ENCODE measurements at places on chromosomes 5 and 9.

DNA sequence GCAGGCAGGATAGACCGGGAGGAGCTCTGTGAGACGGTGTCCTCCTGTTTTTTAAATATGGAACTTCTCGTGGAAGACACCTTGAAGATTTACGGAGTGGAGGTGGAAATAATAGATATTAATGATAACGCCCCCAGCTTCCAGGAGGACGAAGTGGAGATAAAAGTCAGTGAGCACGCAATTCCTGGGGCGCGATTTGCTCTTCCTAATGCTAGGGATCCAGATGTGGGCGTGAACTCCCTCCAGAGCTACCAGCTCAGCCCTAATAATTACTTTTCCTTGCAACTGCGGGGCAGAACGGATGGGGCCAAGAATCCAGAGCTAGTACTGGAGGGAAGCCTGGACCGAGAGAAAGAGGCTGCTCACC, 621 bp downstream of the PCDHGA11 start:
- DNase-seq = no peak

DNA sequence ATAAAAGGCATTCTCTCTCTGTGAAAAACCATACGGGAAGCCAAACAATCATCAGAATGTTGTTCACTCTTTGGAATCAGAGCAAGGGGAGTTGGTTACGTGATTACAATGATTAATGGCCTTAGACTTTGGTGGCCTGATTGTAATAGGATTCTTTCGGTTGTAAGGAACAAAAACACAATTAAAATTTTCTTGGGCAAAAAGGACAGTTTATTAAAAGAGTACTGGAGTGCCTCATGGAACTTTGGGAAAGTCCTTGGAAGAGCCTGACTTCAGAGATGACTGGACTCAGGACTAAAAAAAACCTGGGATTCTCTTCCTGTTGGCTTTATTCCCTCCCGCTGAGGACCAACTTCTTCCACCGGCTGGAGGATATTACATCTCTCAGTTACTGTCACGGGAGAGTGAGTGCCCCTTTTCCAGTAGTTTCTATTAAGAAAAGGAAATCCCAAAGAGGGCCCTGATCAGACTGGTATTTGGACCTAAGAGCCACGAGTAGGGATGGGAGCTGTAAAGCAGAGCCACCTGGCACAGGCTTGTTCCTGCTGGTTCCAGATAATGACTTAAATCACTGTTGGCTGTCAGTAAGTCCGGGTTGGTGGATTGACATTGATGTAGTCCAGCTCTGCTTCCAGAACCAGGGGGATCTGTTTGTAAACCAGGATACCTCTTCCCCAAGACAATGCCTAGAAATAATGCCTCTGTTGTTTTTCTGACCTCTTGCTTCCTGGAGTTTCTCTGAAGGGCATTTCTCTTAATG, 53.9 kb downstream of the CFAP95 start:
- DNase-seq = no peak

DNA sequence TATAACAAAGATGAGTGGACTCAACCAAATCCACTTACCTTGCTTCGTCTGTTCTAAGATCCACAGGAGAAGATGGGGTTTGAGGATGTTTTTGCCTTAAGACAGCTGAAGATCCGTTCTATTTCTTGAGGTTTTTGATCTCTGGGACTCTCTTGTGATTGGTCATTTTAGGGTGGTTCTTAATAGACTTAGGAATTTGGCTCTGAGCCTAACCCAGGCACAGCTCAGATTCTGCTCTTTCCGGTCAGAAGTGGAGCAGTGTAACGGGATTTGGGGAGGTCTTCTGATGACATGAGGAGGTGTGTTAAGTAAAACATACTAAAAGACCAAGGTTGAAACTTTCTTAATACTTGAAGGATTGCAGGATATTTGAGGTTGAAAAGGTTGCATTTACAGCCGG, 166.9 kb downstream of the DMRT2 start:
- DNase-seq = no peak

DNA sequence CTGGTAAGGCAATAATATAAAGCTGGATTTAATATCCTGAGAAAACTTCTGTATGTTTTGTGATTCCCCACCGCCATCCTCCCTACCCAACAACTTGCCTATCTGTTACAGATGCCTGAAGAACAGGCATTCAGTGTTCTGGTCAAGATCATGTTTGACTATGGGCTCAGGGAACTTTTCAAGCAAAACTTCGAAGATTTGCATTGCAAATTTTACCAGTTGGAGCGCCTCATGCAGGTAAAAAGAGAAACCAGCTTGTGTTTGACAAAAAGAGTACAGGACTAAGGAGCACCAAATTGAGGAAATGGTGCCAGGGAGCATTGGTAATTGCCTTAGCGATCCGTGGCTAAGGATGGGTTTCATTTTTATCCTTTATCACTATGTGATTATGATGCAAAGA, 40.0 kb downstream of the GPR21 start:
- no peak for DNase-seq

DNA sequence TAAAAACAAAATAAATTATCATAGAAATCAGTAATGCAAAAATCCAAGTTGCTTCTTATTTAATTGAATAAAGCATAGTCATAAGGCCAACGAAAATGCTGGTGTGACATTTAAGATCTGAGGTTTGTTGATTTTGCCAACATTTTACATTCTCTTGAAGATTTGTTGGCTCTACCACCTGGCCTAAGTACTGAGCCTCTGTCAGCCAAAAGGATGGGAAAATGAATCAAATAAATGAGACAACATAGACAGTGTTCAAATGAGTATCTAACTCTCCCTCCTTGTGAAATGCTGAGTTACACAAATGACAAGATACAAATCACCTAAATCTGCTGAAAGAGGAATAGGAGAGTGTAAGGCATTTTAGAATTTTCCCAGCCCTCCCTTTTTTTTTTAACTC, 575.0 kb downstream of the CDH12 start:
- no peak for DNase-seq

GRCh38 chr5:132259069-132259851, 1.8 kb downstream of the PDLIM4 start:
- no peak for DNase-seq

Measured in RCC 7860 (cell line).